ENCODE measurements at places on chromosomes 2 and 18.
A peak's percentile ranks its signal among the peaks of the same experiment; 100 is the strongest.

DNA sequence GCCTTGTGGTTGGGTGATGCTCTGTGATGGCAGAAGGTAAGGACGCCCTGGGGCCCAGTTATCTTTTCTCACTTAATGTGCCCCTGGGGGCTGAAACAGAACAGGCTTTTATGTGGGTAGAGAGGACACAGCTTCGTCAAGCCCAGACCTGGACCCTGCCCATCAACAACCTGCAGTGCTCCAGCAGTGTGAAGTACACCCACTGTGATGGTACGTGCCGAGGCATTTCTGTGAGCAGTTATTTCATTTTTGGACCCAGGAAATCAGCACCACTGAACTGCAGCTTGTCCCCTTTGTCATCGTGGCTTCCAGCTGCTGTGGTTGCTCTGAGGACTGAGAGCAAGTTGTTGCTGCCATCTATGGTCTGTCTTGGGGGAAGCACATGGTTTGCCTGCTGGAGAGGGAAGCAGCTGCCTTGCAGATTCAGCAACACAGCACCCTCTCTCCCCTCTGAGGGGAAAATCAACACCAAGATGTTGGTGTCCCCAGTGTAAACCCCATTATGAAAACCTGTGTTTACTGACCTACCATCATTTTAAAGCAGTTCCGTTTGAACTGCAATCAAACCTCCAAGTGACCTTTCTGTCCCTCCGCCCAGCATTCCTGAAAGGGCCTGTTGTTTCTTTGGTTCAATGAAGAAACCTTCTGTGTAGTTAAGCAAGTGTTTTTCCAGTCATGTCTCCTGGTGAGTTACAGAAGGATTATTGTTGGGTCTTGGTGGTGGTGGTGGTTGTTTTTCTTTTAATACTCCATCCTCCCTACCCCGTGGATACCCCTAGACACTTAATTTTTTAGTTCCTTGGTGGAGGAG, 158.2 kb downstream of the MGAT5 start:
- DNase-seq, result peak; percentile 70

GRCh38 chr2:69685321-69686048, 41.9 kb upstream of the AAK1 start:
- DNase-seq, result no peak

GRCh38 chr2:74548285-74548899, 5.3 kb downstream of the LOXL3 start:
- DNase-seq, result no peak

GRCh38 chr2:60297296-60298005, 256.0 kb downstream of the BCL11A start:
- no peak for DNase-seq

GRCh38 chr2:31379747-31380146, 34.8 kb downstream of the XDH start:
- DNase-seq, result no peak

DNA sequence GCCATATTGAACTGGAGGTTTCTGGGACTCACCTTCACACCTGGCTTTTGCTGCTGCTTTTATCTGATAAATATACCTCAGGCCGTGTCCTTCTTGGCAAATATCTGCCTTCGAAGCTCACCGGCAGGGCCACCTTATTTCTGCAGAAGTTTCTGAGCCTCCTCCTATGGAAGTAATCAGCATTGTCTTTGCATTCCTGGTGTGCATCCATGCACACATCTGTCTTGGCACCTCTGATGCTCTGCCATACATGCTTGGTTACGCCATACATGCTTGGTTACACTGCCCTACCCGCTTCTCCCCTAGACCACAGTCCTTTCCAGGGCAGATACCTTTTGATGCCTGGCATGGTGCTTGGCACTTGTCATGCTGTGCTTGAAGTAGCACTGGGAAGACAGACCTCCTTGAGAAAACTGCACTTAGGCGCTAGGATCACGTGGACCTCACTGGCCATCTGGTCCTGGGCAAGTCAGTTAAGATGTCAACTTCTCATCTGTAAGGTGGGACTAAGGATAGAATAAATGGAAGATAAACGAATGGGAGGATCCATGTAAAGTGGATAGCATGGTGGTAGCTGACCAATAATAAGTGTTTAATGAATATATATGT, 66.8 kb downstream of the ZNF236 start:
- DNase-seq, result no peak

DNA sequence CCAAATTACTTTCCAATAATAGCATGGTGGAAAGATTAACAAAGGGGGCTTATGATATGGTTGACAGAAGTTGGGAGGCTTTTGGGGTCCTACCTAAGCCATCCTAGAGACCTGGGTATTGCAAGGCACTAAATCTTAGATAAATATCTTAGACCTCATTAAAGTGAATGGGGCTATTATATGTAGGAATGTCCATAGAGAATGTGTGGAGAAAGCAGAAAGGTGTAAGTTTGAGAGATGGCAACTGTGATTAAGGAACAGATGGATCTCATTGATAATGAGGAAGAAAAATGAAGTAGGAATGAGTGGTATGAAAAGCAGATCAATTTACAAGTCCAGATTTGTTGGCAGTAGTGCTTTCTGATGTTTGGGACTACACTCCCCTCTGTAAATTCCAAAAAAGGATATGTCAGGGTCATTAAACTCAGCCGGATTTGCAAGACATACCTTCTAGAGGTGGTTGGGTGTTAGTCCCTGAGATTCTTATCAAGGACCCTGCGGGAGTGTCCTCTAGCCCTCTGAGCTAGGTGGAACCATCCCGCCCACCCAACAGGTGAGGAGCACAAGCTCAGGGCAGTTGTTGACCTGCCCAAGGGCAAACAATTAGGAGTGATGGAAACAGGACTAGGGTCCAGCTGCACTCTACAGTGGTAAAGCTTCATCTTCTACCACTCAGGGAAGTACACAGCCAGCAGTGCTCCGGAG, 12.1 kb downstream of the TCF7L1 start:
- no peak for DNase-seq

- peak; percentile 30 for DNase-seq
Observed at GRCh38 chr18:70554854-70555445, 266.1 kb downstream of the SOCS6 start.

DNA sequence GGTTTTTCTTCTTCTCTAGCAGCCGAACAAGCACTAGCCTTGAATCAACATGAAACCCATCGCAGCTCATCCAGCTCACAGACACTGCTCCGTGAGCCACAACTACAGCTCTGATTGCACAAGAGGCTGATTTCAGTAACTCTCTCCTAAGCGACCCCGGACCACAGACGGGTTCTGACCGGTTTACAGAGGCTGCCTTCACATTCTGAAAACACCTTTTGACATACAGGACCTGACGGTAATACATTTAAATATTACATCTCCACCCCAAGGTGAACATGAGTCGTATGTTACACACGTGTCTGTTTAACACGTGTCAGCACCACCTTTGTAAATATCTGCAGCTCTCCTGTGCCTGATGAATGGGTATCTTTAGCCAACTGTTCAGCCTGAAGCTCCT, 120.7 kb downstream of the TMEM18 start:
- no peak for DNase-seq

- DNase-seq, result no peak
Observed at GRCh38 chr18:68461481-68462018, 253.4 kb downstream of the TMX3 start.

DNA sequence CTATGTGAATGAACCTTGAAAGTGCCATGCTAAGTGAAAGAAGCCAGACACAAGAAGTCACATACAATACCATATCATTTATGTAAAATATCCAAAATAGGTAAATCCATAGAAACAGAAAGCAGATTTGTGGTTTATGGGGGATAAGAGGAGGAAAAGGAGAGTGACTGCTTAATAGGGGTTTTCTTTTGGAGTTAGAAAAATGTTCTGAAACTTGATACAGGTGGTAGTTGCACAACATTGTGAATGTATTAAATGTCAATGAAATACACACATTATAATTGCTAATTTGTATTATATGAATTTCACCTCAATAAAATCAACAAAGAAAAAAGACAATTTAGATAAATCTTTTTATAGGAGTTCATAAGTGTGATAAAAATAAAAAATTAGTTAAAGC, 37.1 kb downstream of the MEMO1 start:
- DNase-seq, result no peak

- no peak for DNase-seq
Observed at GRCh38 chr18:4587204-4587603, 132.1 kb upstream of the DLGAP1 start.

GRCh38 chr18:48687346-48688042, 148.7 kb downstream of the CTIF start:
- no peak for DNase-seq

DNA sequence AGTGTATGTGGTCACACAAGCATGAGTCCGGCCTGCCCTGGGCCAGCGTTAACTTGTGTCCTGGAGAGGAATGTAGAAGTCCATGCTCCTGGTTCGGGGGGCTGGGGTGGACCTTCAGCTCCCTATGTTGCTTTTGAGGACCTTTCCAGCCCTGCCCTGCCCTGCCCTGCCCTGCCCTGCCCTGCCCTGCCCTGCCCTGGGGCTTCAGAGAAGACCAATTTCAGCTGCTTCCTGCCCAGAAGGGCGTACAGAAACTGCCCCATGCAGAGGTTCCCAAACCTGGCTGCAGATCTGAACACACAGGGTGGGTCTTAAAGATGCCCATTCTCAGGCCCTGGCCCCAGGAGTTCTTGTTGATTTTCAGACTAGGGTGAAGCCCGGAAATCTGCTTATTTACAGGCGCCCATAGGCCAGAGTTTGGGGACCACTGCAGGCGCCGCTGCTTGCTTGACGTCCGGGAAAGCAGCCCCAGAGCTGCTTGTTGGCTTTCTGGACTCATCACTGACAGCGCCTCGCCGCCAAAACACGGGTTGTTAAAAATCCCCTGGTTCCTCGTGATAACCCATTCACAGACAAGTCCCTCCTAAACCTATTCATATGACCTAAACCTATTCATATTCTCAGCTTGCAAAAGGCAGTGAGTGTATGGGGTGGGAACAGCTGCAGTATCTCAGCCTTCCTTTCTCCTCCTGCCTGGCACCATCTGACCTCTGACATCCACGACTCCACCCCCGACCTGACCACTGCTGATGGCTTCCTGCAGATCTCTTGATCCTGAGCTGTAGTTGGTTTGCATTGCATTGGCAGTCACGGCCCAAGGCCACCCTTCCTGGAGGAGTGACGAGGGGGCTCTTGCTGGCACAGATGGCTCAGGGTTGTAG, 198.3 kb downstream of the GLI2 start:
- no peak for DNase-seq

DNA sequence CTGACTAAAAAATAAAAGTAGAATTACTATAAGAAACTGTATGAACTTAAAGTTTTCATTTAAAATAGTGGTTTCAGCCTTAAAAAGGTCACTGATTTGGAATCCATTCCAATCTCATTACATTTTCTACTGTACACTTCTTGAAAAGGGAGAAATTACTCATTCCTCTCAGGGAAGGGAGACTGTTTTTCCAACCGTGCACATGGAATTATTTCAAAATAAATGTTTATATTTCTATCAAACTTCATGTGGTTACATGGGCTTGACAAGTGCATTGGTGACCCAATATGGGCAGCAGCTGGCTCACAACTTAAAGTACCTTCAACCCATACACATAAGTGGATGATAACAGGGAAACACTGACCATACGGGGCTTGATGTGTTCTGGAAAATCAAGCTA, 324.5 kb upstream of the THUMPD2 start:
- no peak for DNase-seq

DNA sequence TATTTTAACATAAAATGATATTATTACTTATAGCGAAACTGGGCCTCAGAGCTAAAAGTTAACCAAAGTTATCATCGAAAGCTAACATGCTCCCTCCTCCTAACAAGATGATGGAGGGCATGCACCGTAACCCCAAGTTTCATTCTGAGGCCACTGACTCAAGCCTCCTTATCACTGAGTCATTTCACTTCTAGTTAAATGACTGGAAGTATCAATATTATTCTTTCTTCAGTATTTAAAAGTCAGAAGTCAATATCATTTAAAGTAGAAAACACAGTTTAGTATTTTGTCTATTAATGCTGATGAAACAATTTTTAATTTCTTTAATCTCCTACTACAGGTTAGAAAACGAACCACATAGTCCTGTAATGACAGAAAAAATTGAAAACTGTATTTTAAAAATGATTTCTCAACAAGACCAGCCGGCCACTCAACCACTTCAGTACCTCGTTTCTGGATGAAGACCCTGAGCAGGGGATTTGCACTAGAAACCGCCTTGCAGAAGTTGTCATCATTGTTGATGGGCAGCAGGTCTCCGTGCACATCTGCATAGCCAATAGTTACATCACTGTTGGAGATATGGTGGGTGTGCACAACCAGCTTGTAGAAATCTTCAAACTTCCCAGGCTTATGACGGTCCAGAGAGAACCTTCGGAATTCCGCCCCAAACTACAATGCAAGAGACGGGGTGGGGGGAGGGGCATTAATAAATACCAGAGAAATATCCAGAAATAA, 44.9 kb downstream of the PARD6G start:
- DNase-seq, result no peak

- DNase-seq, result no peak
Observed at GRCh38 chr2:181122601-181123000, 142.2 kb downstream of the UBE2E3 start.
